ENCODE measurements at places on chromosomes 16 and 17.

- DNase-seq: no peak
Observed at GRCh38 chr16:49483251-49483650, 109.6 kb downstream of the C16orf78 start.

DNA sequence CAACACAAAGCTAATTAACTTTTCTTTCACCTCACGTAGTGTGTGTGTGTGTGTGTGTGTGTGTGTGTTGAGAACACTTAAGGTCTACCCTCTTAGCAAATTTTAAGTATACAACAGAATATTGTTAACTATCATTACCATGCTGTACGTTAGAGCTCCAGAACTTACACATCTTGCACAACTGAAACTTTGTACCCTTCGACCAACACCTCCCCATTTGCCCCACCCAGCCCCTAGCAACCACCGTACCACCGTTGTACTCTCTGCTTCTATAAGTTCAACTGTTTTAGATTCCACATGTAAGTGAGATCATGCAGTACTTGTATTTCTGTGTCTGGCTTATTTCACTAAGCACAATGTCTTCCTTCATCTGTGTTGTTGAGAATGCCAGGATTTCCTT is 28.1 kb upstream of the MLYCD start:
- no peak for DNase-seq

DNA sequence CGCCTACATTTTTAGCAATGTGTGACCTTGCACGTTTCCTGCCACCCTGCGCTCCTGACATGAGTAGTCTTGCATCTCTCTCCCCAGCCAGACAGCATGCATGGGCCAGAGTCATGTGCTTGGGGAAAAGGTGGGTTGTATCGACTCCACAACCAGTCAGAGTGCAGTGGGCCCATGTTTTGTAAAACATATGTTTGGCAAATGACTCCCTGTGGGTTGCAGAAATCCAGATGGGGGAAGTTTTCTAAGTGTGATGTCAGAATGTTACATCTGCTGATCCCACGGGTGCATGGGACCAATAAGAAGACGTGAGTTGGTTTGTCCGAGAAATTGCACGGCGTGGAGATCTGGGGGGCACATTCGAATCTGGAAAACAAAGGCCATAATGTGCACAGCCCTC is 147.1 kb downstream of the FOXL1 start:
- peak; percentile 4 for DNase-seq

- DNase-seq: no peak
Observed at GRCh38 chr16:89031715-89032659, 55.0 kb upstream of the CBFA2T3 start.

Measured in GM04504 (cell line).